AG09319 (cell line): ENCODE measurements at places on chromosomes 7 and 10.

- no peak for DNase-seq
These were observed 629.0 kb upstream of the IGFBP3 start for GRCh38 chr7:46549892-46550639.

GRCh38 chr7:82294382-82294784 is 149.2 kb downstream of the CACNA2D1 start:
- no peak for DNase-seq

GRCh38 chr7:157466867-157467261 is 130.1 kb downstream of the DNAJB6 start:
- DNase-seq: no peak

DNA sequence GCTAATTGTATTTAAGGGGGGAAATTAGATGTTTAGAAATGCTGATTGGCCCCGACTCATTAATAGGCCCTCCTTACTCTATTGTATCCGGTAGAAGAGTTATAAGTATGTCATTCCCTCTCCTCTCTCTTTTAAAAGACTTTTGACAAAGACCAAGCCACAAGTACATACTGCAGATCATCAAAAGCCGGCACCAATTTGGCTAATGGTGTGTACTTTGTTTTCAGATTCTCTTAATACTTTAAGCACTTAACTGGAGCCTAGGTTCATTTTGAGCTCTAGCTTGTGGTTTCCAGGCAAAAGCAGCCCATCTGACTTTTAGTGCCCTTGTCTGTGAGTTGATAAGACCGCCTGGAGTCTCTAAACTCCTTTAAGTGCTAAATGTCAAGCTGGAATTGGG is 210.0 kb upstream of the LYZL1 start:
- DNase-seq: no peak
